Bronchial epithelial cell (primary cell): ENCODE measurements at places on chromosomes 3 and 15. TPM values are rescaled to one million over a fixed set of nuclear protein-coding genes. Genes with fewer than 3 reads are reported as not detected.

The GOLGA6D gene
- not detected in 2 replicates for total RNA-seq

The ZNF80 gene
- not detected in 2 replicates for total RNA-seq

The SMAD6 gene
- 0.79 TPM in 1 of 2 replicates, not detected in the other for total RNA-seq

The C3orf49 gene
- not detected in 2 replicates for total RNA-seq

The BFSP2 gene
- not detected in 2 replicates for total RNA-seq

The IP6K2 gene
- 37.4 and 53.8 TPM in 2 replicates for total RNA-seq

The WDR93 gene
- not detected in 2 replicates for total RNA-seq

The IQCH gene
- 1.1 and 2.9 TPM in 2 replicates for total RNA-seq

The MAN2C1 gene
- total RNA-seq: 81.4 and 102 TPM in 2 replicates

The SLC22A13 gene
- total RNA-seq: 0.77 and 0.79 TPM in 2 replicates

The NR2E3 gene
- 0.26 TPM in 1 of 2 replicates, not detected in the other for total RNA-seq

The GP5 gene
- total RNA-seq: under 0.01 TPM in 2 replicates

The MOBP gene
- total RNA-seq: not detected in 2 replicates

The NDN gene
- 10.0 and 10.9 TPM in 2 replicates for total RNA-seq

The SCN5A gene
- total RNA-seq: under 0.01 TPM in 1 of 2 replicates, not detected in the other

The ADGRG7 gene
- under 0.01 TPM in 1 of 2 replicates, not detected in the other for total RNA-seq

The GOLGA8G gene
- total RNA-seq: not detected in 2 replicates

The PLA2G4E gene
- total RNA-seq: under 0.01 and 1.4 TPM in 2 replicates

The MYRIP gene
- not detected in 2 replicates for total RNA-seq

The PATL2 gene
- total RNA-seq: 0.13 TPM in 1 of 2 replicates, not detected in the other

The ALPK3 gene
- total RNA-seq: 0.26 TPM in 2 replicates

The ACP3 gene
- total RNA-seq: 1.6 and 7.0 TPM in 2 replicates
